T1000 (cell line): ENCODE measurements at places on chromosomes 16 and 17.

- no peak for DNase-seq
These were observed 17.8 kb downstream of the MPHOSPH6 start for GRCh38 chr16:82152196-82152595.

DNA sequence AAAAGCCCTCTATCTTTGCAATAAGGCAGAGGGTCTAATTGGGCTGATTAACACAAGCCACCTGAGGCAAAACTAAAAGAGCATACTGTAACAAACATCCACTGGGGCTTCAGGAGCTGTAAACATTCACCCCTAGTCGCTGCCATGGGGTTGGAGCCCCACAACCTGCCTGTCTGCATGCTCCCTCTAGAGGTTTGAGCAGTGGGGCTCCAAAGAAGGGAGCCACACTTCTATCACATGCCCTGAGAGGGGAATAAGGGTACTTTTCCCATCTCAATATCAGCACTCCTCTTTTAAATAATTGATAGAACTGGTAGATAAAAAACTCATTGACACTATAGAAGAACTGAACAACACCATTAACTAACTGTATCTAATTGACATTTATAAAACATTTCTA, 130.1 kb upstream of the COX10 start:
- no peak for DNase-seq

GRCh38 chr17:75695141-75695829, 26.0 kb upstream of the ITGB4 start:
- DNase-seq: no peak

GRCh38 chr17:57965521-57966160, 10.4 kb upstream of the CUEDC1 start:
- no peak for DNase-seq

- no peak for DNase-seq
These were observed 65.7 kb upstream of the KSR1 start for GRCh38 chr17:27390540-27390939.

DNA sequence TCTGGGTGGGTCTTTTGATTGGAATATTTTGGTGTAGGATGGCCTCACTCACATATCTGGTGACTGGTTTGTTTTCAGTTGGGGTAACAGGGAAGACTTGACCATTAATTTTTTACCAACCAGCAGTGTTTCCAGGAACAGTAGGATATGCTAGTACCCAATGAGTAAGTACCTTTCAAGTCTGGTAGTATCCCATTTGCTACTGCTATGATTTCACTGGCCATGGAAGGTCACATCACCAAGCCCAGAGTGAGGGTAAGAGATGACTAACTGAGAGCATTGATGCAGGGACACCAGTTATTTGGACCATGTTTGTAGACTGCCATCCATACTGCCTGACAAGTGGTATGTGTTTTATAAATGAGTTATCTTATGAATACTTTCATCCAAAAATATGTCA, 277.7 kb downstream of the MAP2K6 start:
- DNase-seq: no peak

- no peak for DNase-seq
These were observed 34.3 kb upstream of the WSCD1 start for GRCh38 chr17:6035801-6036394.

DNA sequence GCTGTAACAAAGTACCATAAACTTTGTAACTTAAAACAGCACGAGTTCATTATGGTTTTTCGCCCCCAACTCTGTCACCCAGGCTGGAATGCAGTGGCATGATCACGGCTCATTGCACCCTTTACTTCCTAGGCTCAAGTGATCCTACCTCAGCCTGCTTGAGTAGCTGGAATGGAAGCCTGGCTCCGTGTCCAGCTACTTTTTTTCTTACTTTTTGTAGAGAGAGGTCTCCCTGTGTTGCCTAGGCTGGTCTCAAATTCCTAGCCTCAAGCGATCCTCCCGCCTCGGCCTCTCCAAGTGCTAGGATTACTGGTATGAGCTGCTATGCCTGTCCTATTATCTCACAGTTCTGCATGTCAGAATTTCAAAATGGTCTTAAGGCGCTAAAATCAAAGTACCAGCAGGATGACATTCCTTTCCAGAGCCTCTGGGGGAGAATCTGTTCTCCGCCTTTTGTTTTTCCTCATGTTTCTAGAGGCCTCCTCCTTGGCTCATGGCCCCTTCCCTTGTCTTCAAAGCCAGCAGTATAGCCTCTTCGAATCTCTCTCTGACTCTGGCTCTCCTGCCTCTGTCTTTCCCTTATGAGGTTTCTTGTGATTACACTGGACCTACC, 10.1 kb upstream of the PRM1 start:
- DNase-seq: no peak

GRCh38 chr17:27862004-27862403, 31.2 kb downstream of the LYRM9 start:
- DNase-seq: no peak

GRCh38 chr16:50183316-50183715, 30.2 kb downstream of the TENT4B start:
- no peak for DNase-seq

- DNase-seq: no peak
These were observed 17.8 kb downstream of the GJD3 start for GRCh38 chr17:40346765-40347158.

DNA sequence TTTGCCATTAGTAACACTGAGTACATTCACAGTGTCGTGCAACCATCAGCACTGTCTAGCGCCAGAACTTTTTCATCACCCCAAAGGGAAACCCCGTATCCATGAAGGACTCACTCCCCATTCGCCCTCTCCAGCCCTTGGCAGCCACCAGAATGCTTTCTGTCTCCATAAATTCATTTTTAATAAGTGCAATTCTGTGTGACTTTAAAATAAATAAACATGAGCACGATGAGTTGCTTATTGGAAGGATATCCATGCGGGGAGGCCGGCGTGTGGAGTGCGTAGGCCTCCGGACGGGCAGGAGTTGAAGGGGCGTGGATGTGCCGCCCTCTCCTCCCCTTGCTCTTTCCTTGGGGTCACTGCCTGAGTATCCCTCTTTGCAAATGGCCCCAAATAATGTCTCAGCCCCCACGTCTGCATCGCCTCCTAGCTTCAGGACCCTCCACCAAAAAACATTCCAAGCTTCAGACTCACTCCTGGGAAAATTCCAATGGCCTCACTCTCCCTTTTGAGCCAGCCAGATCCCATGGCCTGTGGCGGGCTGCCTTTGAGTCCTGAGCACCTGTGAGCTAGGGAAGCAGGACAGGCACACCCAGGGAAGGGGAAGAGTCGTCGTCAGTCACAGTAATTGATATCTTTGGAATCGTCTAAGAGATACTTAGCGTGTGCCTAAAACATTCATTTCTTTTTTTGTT, 306.3 kb downstream of the SEC14L1 start:
- DNase-seq: no peak

- no peak for DNase-seq
These were observed 460.4 kb upstream of the ASIC2 start for GRCh38 chr17:33753452-33753851.

GRCh38 chr17:14092808-14093207, 23.5 kb downstream of the COX10 start:
- no peak for DNase-seq

DNA sequence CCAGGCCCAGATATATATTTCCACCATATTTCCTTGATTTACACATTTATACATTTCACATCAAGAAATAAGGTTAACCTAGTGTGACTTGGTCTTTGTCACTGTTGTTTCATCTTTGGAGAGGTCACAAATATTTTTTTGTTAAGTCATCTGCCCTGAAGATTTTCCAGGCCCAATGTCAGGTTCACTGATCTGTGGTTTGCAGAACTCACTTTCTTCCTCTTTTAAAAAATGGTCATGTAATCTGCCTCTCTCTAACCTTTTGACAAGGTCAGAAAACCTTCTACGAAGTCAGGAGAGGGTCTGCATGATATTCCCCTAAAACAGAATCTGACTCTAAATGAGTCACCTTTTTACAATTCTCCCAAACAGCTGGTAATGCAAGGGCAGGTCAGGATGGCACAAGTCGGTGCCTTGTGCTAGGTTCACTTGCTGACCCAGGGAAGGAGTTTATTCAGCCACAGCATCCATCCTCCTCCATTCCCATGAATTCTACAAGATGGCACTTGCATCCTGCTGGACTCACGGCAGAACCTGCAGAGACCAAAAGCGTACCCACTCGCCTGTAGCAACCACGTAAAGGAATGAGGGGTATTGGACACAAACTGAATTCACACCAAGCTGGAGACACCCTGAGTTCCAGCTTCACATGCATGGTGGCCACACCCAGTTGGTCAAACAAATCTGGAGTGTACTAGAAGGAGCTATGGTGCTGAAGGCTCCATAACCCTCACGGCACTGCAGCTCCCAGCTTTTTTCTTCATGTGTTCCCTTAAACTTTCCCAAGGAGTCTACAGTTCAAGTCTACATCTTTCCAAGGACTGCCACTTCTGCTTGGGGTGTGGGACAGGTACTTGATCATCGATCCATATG, 1.6 kb upstream of the KIAA0513 start:
- DNase-seq: no peak

DNA sequence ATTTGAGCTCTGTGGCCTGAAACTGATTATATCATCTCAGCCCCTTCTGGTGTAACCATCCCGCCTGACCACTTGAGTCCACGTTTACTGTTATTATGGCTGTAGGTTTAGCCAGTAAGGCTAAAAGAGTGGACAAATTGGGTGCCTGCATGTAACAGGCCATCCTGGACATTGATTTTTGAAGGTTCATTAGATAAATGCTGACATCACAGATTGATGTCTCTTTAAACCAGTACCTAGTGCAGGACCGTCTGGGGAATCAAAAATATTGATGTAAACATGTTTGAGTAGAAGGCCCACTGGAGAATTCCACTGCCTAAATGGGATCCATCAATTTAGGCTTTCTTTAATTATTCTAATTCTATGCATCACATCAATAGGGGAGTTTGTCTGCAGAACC, 215.1 kb downstream of the IRX3 start:
- DNase-seq: no peak

- DNase-seq: no peak
These were observed 20.8 kb downstream of the GOSR2 start for GRCh38 chr17:46943501-46944393.

GRCh38 chr17:4968486-4969046, 949 bp upstream of the SPAG7 start:
- no peak for DNase-seq

GRCh38 chr17:30520436-30520835, 43.2 kb downstream of the GOSR1 start:
- no peak for DNase-seq

DNA sequence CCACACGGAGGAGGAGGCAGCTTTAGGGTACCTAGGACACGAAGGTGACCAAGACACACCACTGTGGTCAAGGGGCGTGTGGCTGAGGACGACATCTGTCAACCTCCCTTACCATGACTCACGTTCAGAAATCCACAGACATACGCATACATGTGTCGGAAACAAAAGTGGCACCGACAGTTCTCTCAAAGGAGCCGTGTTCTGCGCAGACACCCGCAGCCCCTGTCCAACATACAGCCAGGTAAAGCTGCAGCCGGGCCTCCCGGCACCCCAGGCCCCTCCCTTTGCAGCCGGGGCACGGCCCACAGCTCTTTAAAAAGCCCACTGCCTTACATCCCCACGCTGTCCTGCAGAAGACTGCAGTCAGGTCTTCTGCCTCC, 40.5 kb upstream of the KLHDC4 start:
- no peak for DNase-seq

DNA sequence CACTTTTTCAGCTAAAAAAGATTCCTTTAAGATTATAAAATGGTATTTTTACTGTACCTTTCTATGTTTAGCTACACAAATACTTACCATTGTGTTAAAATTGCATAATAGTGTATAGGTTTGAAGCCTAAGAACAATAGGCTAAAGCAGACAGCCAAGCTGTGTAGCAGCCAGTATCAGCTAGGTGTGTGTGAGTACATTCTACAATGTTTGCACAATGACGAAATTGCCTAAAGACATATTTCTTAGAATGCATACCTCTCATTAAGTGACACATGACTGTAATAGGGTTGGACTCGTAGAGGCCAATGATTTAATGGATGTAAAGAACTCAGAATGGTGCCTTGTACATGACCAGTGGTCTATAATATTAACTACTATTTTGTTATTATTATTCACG, 1.9 kb upstream of the MT1B start:
- DNase-seq: no peak

- no peak for DNase-seq
These were observed 49.6 kb upstream of the AMZ2 start for GRCh38 chr17:68197997-68198930.

DNA sequence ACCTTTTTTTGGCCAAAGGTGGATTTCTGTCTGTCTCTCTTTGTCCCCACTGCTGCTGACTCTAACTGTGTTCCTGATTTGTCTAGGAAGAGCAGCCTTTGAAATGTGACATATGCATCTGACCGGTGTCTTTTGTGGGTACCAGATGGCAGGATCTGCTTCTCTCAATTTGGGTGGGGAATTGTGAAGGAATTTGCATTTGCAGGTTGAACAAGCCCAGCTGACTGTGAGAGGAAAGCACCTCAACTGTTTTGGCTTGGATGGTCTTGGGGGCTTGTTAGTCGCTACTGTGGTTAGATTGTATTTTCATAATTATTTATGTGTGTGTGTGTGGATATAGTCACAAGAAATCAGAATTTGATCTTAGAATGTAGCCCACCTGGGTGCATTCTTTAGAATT, 37.7 kb upstream of the LCMT1 start:
- no peak for DNase-seq

DNA sequence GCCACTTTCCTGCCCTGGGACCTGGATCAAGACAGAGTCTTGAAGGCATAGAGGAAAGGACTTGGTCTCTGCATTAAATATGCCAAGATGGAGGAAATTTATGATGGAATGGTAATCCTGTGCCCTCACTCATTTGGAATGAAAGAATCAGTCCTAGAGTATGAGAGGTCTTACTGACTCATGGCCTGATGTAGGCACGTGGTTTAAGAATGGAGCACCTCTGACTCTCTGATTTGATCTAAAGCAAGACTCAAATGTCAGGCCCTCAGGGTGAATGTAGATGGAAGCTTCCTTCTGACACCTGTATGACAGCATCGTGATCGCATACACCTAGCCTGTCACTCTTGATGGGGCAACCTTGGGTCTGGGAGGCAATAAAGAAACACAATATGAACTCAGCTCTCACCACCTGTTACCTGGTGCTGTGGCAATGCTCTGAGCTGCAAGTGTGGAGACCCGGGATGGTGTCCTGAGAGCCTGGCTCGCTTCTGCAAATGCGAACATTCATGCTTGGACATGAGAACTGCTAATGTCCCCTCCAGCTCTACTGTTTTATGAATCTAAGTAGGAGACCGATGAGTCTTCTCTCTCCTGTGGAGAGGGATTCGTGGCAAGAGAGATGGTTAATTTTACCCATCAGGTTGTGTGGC, 229.9 kb downstream of the ABCC12 start:
- DNase-seq: no peak

GRCh38 chr16:22625967-22626366, 115.3 kb downstream of the NPIPB5 start:
- DNase-seq: no peak
